ENCODE measurements at places on chromosomes 5 and 9. TPM values are rescaled to one million over a fixed set of nuclear protein-coding genes. Genes with fewer than 3 reads are reported as not detected.
A peak's percentile ranks its signal among the peaks of the same experiment; 100 is the strongest.

Gene PCDHB16
- total RNA-seq, result 3.5 TPM

Gene XRCC4
- total RNA-seq, result 12.0 TPM

Gene LECT2
- total RNA-seq, result not detected

Gene TMEM215
- total RNA-seq, result 0.34 TPM

Gene PCDHA13
- 3.8 TPM for total RNA-seq

Gene LCP2
- 0.37 TPM for total RNA-seq

Gene C9orf72
- total RNA-seq, result 23.1 TPM

Gene TMEM174
- total RNA-seq, result not detected

Gene FAM153A
- total RNA-seq, result 6.0 TPM

Gene SLC35D2
- total RNA-seq, result 14.6 TPM

Gene EFNA5
- 17.4 TPM for total RNA-seq

Gene LVRN
- 0.13 TPM for total RNA-seq

Gene LRRC19
- total RNA-seq, result not detected

Gene HNRNPA0
- total RNA-seq, result 66.6 TPM

DNA sequence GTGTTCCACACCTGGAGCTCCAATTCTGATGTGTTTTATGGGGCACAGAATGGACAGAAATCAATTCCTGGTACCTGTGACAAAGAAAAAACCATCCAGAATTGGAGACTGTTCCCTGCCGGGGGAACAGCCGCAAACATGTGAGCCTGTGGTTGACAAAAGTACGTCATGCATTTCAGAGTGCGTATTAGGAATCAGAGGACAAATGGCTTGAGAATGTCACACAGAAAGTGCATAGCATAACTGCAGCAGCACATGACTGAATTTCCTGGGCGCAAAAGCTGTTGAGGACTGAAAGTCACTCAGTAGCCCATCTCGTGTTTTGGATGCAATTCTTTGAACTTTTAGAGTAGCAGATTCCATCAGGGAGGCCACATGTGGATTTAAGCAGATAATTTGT lies 85.1 kb downstream of the TRIO start:
- H3K36me3 ChIP-seq, result no peaks in the 10 kb centered on the region
- H3K4me3 ChIP-seq, result no peak overlapping the region
- peaks cover 61% of the 10 kb centered on the region for H3K4me1 ChIP-seq
- H3K27me3 ChIP-seq, result no peaks in the 10 kb centered on the region
- H3K27ac ChIP-seq, result 0 out of 2 replicates have a peak overlapping the region, but pooled peaks have one; percentile 33

DNA sequence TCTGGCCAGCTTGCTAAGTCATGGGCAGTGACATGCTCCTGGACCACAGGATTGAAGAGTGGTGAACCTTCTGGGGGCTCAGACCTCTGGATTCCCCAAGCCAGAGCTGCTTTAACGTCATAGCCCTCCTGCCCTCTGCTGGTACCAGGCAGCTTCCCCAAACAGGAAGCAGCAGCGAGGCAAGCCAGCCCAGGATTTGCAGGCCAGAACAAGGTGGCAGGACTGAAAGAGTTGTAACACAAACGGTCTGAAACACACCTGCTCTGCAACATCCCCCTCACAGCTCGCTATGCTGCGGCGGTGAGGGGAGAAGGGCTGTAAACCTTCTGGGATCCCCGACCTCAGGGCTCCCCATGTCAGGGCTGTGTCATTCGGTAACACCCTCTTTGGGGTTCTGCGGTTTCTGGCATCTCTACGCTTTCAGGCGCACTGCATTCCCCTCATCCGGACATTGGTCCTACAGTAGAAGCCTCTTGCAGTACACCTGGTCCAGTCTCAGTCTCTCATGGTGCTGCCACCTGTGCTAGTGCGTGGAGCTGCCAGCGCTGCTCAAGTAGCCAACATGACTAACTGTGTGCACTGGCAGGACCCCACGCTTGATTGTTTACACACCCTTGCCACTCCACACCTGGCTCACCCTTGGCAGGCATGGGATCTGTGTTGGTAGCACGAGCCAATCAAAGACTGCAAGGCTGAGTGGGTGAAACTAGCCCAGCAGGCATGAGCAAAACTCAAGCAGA lies 893.3 kb downstream of the PTPRD start:
- H3K36me3 ChIP-seq, result peaks cover 13% of the 10 kb centered on the region
- peak; percentile 12 for DNase-seq
- no peak overlapping the region for H3K27ac ChIP-seq
- H3K4me1 ChIP-seq, result no peaks in the 10 kb centered on the region

- peaks cover 6% of the 10 kb centered on the region for H3K4me1 ChIP-seq
- DNase-seq, result peak; percentile 40
- no peak overlapping the region for H3K27ac ChIP-seq
- peaks cover 11% of the 10 kb centered on the region for H3K36me3 ChIP-seq
Measured at GRCh38 chr9:101536938-101537337, 3.3 kb downstream of the RNF20 start.

DNA sequence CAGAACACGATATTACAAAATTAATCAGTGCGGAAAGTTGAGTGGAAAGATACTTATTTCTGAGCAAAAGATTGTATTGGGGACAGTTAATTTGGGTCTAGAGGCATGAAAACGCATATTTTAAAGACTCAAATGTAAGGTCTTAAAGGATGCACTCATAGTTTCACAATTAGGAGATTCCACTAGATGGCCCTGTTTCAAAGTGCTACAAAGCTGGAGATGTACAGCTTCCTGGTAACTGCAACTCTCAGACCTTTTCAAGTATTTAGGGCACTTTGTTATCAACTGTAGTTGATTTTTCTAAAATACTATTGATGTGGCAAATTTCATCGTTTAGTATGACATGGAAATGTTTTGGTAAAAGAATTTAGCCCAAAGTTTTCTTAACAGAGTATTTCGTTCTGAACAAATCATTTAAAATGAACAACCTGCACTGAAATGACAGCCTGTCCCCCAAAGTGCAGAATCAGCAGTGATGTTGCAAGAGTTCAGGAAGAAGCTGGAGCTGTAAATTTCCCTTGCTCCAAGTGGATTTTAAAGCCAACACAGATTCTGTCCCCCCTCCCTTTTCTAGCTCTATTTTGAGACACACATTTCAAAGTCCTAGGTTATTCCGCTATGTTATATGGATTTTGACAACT lies 16.2 kb upstream of the NDUFB6 start:
- no peak overlapping the region for H3K4me3 ChIP-seq
- no peak for DNase-seq
- peaks cover 4% of the 10 kb centered on the region for H3K27me3 ChIP-seq

DNA sequence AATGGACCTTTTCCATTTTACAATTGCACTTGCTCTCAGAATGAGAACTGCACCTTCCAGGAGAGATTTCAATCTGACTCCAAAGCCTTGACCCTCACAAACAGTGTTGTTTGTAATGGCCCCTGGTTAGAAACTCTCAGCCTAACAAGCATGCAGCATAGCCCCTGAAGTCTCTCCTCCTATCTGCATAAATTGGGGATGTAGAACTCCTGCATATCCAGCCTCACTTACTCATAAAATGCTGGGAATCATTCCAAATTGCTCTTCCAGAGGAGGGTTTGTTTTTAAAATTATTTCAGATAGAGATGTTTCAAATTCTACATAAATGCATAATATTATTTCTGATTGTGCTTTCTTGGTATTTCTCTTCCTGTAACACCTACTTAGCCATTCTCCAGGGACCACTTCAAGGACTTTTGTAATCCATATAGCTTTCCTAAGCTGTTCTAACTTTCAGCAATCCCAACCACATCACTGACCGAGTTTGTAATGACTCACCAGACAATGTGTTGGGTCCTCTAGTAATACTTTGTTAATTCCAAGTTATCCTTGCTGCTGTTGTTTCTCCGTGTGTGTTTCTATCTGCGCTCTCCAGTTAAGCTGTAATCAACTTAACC lies 143.8 kb upstream of the CCDC152 start:
- H3K4me3 ChIP-seq, result no peak overlapping the region
- no peak overlapping the region for H3K27ac ChIP-seq
- no peaks in the 10 kb centered on the region for H3K27me3 ChIP-seq
- DNase-seq, result no peak

GRCh38 chr5:136522217-136522956 lies 157.0 kb upstream of the TRPC7 start:
- no peaks in the 10 kb centered on the region for H3K27me3 ChIP-seq
- H3K36me3 ChIP-seq, result peaks cover 12% of the 10 kb centered on the region
- H3K4me3 ChIP-seq, result no peak overlapping the region
- no peak for DNase-seq
- no peak overlapping the region for H3K27ac ChIP-seq
- peaks cover 65% of the 10 kb centered on the region for H3K4me1 ChIP-seq

DNA sequence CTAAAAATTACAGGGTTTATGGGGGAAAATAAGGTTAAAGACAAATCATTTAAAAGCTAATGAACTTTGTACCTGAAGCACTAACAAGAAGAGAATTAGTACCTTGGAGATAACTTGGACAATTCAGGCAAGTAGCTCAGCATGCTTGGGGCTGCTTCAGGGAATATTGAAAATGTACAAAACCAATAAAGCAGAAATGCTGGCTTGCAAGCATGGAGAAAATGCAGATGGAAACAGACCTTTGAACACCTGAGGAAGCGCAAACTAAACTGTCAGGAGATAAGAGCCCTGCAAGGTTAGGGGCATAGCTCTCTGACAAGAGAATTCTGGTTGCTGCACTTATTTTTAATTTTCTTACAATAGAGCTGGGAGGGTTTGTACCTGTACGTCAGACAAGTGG lies 42.6 kb upstream of the C5orf47 start:
- H3K27ac ChIP-seq, result no peak overlapping the region
- H3K4me3 ChIP-seq, result no peak overlapping the region
- peaks cover 36% of the 10 kb centered on the region for H3K4me1 ChIP-seq
- peaks cover 9% of the 10 kb centered on the region for H3K36me3 ChIP-seq
- no peaks in the 10 kb centered on the region for H3K27me3 ChIP-seq

- H3K4me3 ChIP-seq, result no peak overlapping the region
- no peaks in the 10 kb centered on the region for H3K27me3 ChIP-seq
- no peak for DNase-seq
- H3K4me1 ChIP-seq, result peaks cover 6% of the 10 kb centered on the region
Measured at GRCh38 chr5:58958701-58959100, 375.8 kb downstream of the RAB3C start.

- H3K27me3 ChIP-seq, result no peaks in the 10 kb centered on the region
- no peak for DNase-seq
- H3K4me3 ChIP-seq, result no peak overlapping the region
- H3K4me1 ChIP-seq, result peaks cover 31% of the 10 kb centered on the region
Measured at GRCh38 chr9:78294290-78295176, 2.4 kb upstream of the PSAT1 start.

GRCh38 chr5:39850291-39850690 lies 425.5 kb upstream of the DAB2 start:
- no peak overlapping the region for H3K27ac ChIP-seq
- DNase-seq, result no peak
- no peak overlapping the region for H3K4me3 ChIP-seq

GRCh38 chr5:39195198-39195826 lies 24.1 kb downstream of the FYB1 start:
- no peak for DNase-seq
- H3K4me1 ChIP-seq, result no peaks in the 10 kb centered on the region
- no peak overlapping the region for H3K4me3 ChIP-seq
- H3K36me3 ChIP-seq, result no peaks in the 10 kb centered on the region

- peaks cover 3% of the 10 kb centered on the region for H3K27me3 ChIP-seq
- peaks cover 18% of the 10 kb centered on the region for H3K36me3 ChIP-seq
- H3K4me1 ChIP-seq, result peaks cover 6% of the 10 kb centered on the region
Measured at GRCh38 chr9:104362912-104363472, 141.1 kb upstream of the OR13F1 start.

GRCh38 chr9:92752812-92753404 lies 11.7 kb downstream of the BICD2 start:
- H3K27ac ChIP-seq, result peak overlapping the region; percentile 55
- peaks cover 15% of the 10 kb centered on the region for H3K36me3 ChIP-seq
- DNase-seq, result no peak
- H3K4me1 ChIP-seq, result peaks cover 86% of the 10 kb centered on the region

GRCh38 chr5:40680741-40681362 lies 1.1 kb downstream of the PTGER4 start:
- DNase-seq, result peak; percentile 42
- peak overlapping the region; percentile 85 for H3K4me3 ChIP-seq
- no peak overlapping the region for H3K27ac ChIP-seq
- peaks cover 76% of the 10 kb centered on the region for H3K27me3 ChIP-seq

- peaks cover 19% of the 10 kb centered on the region for H3K4me1 ChIP-seq
- H3K4me3 ChIP-seq, result peak overlapping the region; percentile 85
- DNase-seq, result no peak
- no peak overlapping the region for H3K27ac ChIP-seq
- H3K36me3 ChIP-seq, result no peaks in the 10 kb centered on the region
Measured at GRCh38 chr5:6450319-6450833, 1.7 kb downstream of the UBE2QL1 start.

GRCh38 chr5:36944607-36945225 lies 68.1 kb downstream of the NIPBL start:
- H3K4me1 ChIP-seq, result peaks cover 32% of the 10 kb centered on the region
- no peak for DNase-seq
- H3K27me3 ChIP-seq, result no peaks in the 10 kb centered on the region

- 0 out of 2 replicates have a peak, but pooled peaks cover under 1% of the 10 kb centered on the region for H3K4me1 ChIP-seq
- no peak for DNase-seq
- no peaks in the 10 kb centered on the region for H3K36me3 ChIP-seq
- H3K27ac ChIP-seq, result no peak overlapping the region
- no peaks in the 10 kb centered on the region for H3K27me3 ChIP-seq
Measured at GRCh38 chr9:134693641-134694367, 52.2 kb downstream of the COL5A1 start.

- H3K27ac ChIP-seq, result no peak overlapping the region
- H3K4me1 ChIP-seq, result peaks cover 15% of the 10 kb centered on the region
- peaks cover 42% of the 10 kb centered on the region for H3K36me3 ChIP-seq
Measured at GRCh38 chr5:141973871-141974595, 5.1 kb downstream of the RNF14 start.

DNA sequence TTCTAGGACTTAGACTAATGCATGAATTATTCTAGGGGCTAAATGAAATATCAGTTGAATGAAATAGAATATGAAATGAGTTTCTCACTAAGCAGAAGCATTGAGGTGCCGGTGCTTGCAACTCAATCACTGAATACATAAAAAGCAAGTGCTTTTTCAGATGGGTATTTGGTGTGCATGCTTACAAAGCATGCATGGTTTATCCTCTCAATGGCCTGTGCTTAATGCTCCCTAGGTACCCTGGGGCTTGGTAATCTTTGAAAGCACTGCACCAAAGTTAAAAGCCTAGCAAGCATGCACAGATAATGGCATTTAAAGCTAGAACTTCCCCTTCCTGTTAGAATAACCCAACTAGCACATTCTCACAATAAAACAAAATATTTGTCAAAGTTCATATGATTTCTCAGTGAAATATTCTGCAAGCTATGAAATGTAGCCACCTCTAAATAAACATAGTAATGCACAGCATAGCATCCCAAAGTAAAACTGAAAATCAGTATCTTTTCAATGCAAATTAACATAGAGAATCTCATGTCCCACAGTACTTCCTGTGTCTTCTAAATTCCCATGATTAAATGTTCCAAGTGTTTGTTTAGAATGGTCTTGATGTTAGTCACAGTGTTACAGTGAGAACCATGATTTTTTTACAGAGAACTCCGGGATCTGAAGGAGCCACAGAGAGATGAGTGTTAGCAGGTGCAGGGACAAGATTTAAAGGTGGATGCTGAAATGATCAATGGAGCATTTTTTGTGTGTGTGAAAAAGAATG lies 143.4 kb upstream of the CDH6 start:
- no peak overlapping the region for H3K4me3 ChIP-seq
- no peak for DNase-seq
- H3K36me3 ChIP-seq, result no peaks in the 10 kb centered on the region
- H3K27ac ChIP-seq, result no peak overlapping the region
- no peaks in the 10 kb centered on the region for H3K27me3 ChIP-seq

GRCh38 chr9:108270051-108270450 lies 585.7 kb downstream of the ACTL7B start:
- H3K4me3 ChIP-seq, result no peak overlapping the region
- no peaks in the 10 kb centered on the region for H3K36me3 ChIP-seq
- DNase-seq, result peak; percentile 15
- no peak overlapping the region for H3K27ac ChIP-seq
- no peaks in the 10 kb centered on the region for H3K27me3 ChIP-seq
- H3K4me1 ChIP-seq, result peaks cover 27% of the 10 kb centered on the region

Data from WTC11 (cell line).